ENCODE measurements at places on chromosomes 2 and 18.

GRCh38 chr2:21040468-21041377, 3.1 kb downstream of the APOB start:
- DNase-seq, result no peak

DNA sequence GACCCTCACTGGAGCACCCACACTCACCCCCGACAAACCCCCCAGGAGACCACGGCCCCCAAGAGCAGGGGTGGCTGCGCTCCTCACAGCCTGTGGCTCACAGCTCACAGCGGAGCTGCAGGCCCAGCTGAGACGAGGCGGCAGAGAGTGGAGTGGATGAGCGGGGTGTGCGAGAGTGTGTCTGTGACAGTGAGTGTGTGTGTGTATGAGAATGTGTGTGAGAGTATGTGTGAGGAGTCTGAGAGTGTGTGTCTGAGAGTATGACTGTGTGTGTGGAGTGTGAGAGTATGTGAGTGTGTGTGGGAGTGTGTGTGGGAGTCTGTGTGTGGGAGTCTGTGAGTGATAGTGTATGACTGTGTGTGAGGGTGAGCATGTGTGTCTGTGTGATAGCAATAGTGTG, 55.3 kb upstream of the ID2 start:
- no peak for DNase-seq

DNA sequence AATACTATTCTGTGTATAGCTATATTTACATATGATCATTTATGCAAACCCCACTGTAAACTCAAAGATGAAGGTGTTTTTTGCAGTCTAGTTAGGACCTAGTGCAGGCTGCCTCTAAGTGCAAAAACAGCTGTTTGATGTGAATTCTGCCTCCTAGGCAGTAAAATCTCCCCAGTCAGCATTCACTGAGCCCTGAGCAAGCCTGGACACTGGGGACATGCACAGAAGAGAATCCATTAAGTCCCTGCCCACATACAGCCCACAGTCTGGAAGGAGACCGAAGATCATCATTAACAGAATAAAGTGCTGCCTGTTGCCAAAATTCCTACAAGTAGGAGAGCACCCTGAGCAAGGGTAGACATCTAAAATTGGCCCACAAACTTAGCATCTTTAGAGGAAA, 14.4 kb upstream of the BIN1 start:
- no peak for DNase-seq

GRCh38 chr18:8719192-8719591, 13.8 kb downstream of the MTCL1 start:
- no peak for DNase-seq

- no peak for DNase-seq
Measured at GRCh38 chr2:65383541-65384488, 48.6 kb downstream of the SPRED2 start.

DNA sequence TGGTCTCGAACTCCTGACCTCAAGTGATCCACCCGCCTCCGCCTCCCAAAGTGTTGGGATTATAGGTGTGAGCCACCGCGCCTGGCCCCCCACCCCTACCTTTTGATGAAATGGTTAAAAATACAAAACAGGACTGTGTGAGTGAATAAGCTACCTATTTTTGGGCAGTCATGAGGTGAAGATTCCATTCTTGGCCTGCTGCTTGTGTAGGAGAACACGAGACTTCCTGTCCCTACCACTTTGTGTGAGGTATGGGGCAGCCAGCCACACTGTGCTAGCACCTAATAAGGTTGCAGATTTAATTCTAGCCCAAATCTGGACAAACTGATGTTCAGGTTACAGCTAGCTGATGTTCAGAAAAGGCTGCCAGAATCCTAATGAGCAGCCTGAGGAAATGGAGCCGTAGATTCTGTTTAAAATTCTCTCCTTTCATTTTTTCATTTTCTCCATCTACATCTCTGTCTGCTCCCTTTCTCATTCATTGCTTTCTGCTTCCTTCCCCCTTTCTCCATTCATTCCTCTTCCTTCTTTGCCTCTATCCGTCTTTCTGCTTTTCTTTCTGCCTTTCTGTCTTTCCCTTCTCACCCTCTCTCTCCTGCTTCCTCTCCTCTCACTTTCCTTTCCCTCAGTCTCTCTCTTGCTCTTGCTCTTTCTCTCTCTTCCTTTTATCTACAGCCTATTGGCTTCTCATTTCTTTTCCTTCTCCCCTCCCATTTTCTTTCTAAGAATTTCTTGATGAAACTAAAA, 4.6 kb upstream of the LTBP1 start:
- no peak for DNase-seq

DNA sequence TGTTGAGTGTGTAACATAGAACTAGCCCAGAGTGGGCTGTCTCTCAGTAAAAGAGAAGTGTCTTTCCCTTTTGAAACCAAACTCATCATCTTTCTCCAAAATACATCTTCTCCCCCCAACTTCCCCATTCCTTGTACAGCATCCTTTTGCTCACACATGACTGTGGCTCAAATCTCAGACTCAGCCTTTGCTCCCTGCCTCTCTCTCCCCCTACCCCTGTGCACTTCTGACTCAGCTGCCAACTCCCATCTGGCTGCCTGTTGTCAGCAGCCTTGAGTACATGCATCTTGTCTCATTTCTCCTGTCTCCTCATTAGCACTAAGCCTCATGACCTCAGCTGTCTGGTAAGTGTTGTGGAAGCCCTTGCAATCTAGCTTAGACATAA, 18.1 kb upstream of the MGAT4A start:
- no peak for DNase-seq

- DNase-seq, result peak; percentile 37
Measured at GRCh38 chr2:8021921-8022320, 659.9 kb upstream of the ID2 start.

GRCh38 chr18:22177327-22177871, 8.0 kb downstream of the GATA6 start:
- no peak for DNase-seq

GRCh38 chr2:47950340-47951301, 44.3 kb upstream of the FBXO11 start:
- DNase-seq, result no peak

GRCh38 chr18:35732636-35733035, 151.1 kb downstream of the GALNT1 start:
- DNase-seq, result peak; percentile 24
